ENCODE measurements at places on chromosomes 11 and 22.

- DNase-seq = no peak
Measured at GRCh38 chr22:37639771-37640590, 512 bp downstream of the SH3BP1 start.

GRCh38 chr22:27239520-27239919 lies 562.0 kb downstream of the MN1 start:
- no peak for DNase-seq

DNA sequence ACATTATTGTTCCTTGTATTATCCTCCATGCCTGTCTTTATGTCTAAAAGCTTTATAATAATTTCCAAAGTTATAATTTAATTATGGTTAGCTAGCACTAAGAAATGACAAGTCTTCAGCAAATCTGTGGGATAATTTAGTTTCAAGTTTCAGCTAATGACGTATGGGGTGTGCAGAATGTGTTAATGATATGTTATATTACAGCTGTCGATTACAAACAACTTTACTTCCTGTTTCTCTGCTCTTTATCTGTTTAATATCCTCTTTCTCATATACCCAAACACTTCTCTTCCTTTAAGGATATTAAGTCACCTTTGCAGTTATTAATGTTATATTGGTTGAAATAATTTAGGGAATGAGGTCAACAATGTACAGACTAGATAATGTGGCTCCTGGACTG lies 161.8 kb downstream of the CASP12 start:
- DNase-seq = no peak

DNA sequence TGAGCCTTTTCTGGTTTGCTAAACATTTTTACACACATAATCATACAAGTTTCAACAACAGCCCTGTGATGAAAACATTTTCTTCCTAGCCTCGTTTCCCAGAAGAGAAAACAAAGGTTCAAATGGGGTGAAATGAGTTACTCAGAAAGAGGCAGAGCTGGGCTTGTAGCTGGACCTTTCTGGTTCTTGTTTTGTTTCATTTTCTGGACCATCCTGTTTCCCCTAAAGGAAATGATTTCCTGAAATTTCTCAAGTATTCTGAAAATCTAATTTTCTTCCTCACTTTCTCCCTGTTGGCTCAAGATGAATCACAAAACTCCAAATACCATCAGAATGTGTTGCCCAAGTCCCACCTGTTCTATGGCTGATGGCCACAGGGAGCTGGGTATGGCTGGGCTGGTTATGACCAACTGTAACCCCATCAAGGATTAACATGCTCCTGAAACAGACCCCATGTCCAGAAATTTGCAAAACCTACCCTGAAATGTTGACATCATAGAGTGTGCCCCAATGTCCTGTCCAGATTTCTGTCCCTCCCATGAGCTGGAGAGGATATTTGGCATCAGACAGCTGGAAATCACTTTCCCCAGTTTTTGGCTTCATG lies 6.7 kb upstream of the APOL4 start:
- DNase-seq = no peak

DNA sequence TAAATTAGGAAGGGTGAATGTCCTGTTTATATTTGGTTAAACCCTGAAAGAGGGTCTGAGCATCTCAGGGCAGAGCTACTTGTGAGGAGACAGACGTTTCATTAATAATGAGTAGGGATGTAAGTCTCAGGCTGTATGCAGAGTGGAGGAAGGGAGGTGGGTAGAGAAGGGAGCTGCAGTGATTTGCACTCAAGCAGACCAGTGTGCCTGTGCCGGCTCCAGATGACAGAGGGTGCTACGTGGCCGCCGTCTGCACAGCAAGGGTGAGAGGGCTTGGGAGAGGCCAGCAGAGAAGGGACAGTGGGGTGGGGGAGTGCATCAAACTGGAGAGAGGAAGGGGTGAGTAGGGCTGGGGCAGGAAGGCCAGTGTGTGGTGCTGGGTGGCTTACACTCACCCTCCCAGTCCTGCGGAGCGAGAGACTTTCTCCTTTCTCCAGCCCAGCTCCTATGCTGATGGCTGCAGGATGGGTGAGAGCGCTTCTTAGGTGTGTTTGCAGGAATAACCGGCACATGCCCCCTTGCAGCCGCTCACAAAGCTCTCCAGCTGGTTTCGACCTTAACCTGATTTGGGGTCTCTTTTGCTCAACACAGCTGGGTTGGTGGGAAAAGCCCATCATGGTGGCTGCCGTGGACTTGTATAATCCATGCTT lies 130.6 kb downstream of the ST3GAL4 start:
- no peak for DNase-seq

DNA sequence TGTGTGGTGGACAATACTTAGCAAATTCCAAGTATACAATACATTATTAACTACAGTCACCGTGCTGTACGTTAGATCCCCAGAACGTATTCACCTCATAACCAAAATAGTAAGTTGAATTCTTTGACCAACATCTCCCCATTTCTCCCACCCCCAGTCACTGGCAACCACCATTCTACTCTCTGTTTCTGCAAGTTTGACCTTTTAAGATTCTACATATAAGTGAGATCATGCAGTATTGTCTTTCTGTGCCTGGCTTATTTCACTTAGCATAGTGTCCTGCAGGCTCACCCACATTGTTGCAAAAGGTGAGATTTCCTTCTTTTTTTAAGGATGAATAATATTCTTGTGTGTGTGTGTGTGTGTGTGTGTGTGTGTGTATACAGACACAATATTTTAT lies 59.1 kb downstream of the IRAG1 start:
- no peak for DNase-seq

- no peak for DNase-seq
Measured at GRCh38 chr22:20955548-20955947, 11.5 kb upstream of the AIFM3 start.

DNA sequence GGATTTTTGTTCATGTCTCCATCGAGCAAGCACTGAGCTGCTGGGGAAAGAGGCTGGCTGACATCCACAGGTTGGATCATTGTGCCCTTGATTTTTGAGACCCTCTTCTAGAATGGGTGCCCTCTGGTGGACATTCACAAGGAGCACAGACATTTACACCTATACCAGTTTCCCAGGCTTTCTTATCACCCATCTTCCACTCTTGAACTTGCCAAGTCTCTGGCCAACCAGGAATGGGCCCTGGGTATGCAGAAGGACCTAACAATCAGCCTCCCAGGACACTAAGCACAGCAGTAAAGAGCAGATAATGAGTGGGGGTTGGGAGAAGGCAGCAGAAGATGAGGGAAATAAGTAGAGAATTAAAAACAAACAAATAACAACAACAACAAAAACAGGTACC lies 5.7 kb upstream of the INTS4 start:
- DNase-seq = no peak

DNA sequence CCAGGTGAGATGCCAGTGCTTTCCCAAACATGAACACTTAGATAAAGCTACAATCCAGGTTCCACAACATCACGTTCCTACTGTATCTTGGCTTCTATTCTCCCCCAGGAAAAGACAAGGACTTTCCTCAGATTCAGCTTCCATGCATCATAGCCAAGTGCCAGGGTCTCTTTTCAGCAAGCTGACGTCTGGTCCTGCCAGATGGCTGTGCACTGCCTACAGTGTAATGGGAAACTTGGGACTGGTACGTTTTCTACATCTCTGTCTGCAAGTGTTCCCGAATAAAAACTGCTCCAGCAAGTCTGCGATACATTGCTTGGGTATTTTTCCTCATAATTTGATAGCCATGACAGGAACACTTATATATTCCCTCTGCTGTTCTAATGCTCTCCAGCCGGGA lies 412.5 kb downstream of the FAM181B start:
- no peak for DNase-seq

DNA sequence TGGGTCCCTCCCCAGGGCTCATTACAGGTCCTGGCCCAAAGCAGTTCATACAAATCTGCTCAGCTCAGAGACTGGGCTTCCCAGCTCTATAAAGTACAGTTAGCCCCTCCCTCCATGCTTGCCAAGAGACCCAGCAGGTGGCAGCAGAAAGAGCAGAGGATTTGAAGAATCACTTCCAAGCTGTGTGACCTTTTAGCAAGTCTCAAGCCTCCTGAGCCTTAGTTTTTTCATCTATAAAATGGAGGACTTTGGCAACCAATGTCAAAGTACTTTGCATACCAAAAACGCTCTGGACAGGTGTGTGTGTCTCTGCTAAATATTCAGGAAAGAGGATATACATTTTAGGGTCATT lies 26.6 kb downstream of the RELT start:
- DNase-seq = no peak
